ENCODE measurements at places on chromosomes 2 and 18.

DNA sequence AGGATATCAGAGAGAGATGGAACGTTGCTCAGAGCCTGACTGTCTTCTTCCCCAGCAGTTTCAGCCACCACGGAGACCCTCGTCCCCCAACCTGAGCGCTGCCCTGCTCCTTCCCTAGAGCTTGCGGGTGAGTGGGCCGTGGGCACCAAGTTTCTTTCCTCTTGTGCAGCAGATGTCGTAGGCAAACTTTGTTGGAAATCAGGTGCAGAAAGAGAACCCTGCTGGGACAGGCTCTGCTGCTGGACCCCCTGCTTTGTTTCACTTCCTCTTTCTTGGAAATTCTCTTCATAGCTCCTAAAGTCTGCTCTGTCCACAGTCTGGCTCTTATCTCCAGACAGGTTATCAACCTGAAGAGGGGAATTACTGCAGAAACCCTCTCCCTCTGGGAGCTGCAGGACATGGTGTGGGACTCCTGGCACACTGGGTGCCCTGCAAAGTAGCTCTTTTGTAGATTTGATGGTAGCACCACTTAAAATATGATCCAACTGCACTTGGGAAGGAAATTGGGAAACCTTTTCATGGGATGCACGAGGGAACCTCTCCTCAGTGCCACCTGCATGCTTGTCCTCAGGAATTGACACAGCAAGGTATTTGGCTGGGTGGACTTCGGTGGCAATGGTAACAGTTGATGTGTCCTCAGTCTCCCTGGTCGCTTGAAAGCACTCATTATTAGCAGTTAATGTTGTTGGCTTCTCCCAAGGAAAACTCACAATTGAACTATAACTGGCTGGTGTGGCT, 92.2 kb downstream of the ALPK2 start:
- DNase-seq, result no peak

DNA sequence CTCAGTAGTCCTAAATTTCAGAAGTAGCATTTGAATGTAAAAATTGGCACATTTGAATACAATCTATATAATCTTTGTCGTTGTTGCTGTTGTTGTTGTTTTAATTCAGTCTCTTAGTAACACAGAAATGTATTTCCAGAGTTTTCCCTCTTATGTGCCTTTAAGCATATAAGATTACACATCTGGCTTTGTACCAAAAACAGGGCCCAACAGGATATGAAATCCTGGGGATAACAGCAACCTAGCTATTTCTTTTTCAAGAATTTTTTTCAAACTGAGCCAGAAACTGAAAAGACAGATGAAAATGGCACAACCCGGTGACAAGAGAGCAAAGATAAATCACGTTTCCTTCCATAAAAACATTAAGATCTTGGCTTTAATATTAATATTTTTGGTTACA, 906.7 kb downstream of the NRXN1 start:
- no peak for DNase-seq

DNA sequence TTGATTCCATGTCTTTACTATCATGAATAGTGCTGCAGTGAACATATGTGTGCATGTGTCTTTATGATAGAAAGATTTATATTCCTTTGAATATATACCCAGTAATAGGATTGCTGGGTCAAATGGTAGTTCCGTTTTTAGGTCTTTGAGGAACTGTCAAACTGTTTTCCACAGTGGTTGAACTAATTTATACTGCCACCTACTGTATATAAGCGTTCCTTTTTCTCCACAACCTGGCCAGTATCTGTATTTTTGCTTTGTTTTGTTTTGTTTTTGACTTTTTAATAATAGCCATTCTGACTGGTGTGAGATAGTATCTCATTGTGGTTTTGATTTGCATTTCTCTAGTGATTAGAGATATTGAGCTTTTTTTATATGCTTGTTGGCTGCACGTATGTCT, 641.6 kb downstream of the SUCLG1 start:
- no peak for DNase-seq

DNA sequence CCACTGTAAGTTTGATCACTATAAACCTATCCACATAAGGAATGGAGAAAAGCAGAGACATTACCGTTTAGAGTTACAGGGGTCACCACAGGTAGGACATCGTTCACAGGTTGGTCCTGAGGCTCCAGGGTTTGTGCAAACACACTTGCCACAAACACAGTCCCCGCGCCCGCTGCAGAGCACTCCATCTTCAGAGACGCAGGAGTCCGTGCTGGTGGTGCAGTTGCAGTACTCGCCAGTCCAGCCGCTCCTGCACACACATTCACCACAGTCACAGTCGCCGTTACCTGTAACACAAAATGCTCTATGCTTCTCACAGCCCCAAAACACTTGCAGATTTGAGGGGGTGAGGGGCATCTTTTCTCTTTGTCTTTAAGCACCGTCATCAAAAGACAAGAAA, 63.9 kb upstream of the PLA2R1 start:
- no peak for DNase-seq

GRCh38 chr2:27889774-27890145, 427 bp downstream of the RBKS start:
- no peak for DNase-seq

DNA sequence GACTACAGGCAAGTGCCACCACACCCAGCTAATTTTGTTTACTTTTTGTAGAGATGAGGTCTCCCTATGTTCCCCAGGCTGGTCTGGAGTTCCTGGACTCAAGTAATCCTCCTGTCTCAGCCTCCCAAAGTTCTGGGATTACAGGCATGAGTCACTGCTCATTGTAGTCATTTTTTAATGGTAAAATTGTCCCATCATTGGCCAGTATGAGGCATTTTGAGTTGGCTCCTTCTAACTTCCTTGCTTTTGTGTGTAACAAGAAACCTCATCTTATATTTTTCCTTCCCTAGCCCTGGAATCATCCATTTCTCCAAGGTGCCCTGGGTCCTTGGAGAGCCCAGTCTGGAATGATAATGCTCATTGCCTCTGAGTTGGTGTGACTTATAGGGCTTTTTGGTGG, 148.5 kb downstream of the INHBB start:
- no peak for DNase-seq

DNA sequence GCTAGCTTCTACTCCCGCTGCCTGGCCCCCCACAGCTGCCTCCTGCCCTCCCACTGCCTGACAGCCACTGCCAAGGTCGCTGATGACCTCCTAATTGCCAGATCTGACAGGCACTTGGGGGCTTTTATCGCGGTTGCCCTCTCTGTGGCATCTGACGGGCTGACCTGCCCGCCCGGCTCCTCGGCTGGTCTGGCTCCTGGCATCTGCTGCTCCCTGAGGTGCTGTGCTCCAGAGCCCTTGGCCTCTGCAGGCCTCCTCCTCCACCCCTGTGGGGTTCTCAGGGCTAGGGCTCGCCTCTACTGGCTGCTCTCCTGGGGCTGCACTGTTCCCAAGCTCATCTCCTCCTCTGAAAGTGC, 43.1 kb downstream of the INHBB start:
- peak; percentile 60 for DNase-seq

DNA sequence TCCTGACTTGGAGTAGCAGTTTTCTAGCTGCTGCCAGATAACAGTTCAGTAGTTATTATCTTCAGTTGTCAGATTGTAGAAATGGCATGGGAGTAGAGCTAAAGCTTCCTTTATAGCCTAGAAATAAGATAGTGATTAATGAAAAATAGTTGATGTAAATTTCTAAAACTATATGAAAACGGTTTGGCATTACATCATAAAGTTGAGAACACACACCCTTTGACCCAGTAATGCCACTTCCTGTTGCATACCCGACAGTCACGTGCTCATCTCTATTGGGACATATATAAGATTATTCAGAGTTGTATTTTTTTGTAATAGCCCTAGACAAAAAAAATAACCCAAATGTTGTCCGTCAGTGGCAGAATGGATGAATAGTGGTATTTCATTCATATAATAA, 39.4 kb upstream of the ASB1 start:
- no peak for DNase-seq

DNA sequence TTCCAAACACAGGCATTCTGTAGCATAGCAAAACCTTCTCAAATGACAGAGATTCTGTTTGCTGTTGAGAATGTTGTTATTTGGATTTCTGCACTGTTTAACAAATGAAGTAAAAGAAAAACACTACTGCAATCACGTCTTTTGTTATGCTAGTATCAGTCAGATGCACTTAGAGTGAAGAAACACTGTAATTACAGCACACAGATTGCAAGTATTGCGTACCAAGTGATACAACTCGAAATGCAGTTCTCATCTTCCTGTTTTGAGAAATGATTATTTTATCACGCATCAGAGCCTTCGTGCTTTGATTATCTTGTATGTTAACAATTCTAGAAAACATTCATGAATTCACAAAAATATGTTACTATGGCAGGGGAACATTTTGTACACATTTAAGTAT, 41.8 kb upstream of the KLF11 start:
- DNase-seq, result no peak

DNA sequence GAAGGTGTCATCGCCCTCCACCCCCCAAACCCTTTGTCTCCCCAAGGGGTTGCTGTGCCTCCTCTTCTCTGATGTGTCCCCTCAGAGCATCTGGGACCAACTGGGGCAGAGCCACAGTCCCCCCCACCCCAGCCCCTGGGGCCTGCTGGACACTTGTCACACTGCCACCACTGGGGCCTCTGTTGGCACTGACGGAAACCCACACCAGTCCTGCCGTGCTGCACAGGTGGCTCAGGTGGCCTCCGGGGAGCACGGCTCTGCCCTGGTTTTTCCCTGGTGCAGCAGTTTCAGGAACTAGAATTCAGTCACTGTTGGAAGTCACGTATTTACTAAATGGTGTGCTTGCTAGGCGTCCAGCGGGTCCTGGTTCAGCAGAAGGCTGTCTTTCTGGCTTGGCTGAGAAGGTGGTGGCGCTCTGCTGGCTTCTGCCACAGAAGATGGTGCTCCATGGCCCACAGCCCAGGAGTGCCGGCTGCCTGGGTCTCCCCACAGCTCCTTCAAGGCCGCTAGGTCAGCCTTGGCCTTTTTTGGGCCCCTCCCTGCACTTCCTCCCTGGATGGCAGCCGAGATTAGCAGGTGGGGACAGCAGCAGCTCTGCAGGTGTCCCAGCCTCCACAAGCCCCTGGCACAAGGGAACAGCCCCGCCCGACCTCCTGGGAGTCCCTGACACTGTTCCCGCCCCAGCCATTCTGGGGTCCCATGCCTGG, 18.6 kb upstream of the KLHL30 start:
- DNase-seq, result no peak

DNA sequence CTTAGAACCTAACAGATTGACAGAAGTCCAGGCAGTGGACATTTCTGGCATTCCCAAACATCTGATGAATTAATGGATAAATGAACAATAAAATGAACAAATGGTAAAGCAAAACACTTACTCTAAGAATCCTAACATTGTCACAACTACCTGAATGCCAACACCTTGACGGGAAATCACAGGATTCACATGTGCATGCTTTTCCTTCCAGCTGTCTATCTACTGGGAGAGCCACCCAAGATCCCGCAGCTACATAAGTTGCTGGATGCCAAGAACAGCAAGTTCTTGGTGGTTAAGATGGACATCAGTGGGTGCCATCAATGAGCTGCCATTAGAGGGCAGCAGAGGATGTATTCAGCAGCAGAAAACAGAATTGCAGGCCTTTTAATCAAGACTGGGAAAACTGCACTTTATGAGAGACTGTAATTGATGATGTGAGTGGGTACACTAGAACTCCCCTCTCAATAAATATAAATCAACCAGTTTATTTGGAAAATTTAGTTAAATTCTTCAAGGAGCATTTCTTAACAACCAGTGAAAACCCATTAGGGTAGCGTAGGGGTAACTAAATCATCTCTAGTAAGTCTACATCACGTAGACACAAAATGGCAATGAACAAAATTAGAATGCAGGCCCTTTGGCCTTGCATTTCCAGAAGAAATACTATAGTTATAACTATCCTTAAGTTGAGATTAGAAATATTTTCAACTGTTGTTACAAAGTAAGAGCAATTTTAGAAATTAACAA, 45.6 kb downstream of the SESTD1 start:
- no peak for DNase-seq

GRCh38 chr2:66070721-66071602, 364.0 kb upstream of the MEIS1 start:
- DNase-seq, result no peak

- no peak for DNase-seq
Observed at GRCh38 chr2:42493468-42494354, at the start of gene KCNG3. TSS of gene KCNG3 (minus strand) at chr2:42493982. CDS start at chr2:42493501, 481 bp downstream.

DNA sequence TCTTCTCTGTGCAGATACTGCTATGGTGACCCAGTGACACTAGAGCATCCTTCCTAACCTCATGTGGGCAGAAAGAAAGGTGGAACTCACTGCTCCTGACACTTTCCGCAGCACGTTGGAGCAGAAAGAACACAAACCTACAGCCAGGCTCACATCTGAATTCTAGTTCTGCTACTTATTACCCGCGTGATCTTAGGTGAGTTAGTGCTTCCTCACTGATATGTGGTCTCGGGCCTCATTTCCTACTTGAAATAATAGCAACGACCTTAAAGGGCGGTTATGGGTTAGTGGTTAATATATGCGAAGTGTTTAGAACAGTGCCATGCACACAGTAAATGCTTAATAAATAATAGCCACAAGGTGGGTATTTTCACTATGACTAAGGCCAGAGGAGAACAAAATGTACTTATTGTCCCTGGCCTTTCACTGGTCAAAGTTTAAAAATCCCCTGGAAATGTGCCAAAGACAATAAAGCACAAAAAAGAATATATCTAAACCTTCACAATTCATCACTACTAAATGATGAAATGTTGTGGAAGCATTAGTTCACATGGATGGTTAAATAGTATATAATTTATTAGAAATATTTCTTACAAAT, 66.6 kb downstream of the MYOM1 start:
- no peak for DNase-seq

GRCh38 chr18:58392324-58393000, 236.4 kb downstream of the ALPK2 start:
- no peak for DNase-seq

GRCh38 chr2:4618141-4618540, 914.8 kb downstream of the DCDC2C start:
- DNase-seq, result no peak

GRCh38 chr2:182941919-182942318, 75.5 kb upstream of the FRZB start:
- no peak for DNase-seq

DNA sequence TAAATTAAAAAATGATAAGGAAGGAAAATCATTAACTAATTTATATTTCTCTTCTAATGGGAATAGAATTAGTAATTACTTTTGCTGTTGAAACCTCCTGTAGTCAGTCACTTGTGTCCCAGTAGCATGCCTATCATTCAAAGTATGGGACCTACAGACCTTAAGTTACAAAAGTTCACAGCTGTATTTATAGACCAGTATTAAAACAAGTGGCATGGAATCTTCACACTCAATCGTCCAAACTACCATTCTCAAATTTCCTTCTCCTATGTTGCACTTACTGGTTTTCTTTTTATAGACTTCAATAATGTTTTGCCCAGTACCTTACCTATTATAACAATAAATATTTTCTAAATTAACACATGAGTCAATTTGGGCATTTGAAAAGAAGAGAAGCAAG, 639.9 kb downstream of the ERBB4 start:
- no peak for DNase-seq

DNA sequence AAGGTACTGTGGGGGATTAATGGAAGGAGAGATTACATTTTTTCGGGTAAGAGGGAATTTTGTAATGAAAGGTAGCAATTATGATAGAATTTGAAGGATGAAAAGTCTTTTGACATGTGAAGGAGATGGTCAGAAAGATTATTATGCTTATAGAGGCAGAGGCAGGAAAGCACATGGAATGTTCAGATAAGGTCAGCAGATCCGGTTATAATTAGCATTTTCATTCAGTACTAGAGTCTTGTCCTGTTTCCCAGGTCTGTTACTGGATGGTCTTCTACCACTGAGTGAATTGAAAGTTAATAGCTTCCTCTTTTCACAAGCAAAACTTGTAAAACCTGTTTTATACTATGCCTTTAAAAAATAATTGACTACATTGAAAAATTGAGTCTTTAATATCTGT, 116.9 kb downstream of the PHLPP1 start:
- no peak for DNase-seq

Measured in cardiac septum (tissue), 1 donor.